Fibroblast of skin of scalp (primary cell): ENCODE measurements at places on chromosomes 4 and X.

DNA sequence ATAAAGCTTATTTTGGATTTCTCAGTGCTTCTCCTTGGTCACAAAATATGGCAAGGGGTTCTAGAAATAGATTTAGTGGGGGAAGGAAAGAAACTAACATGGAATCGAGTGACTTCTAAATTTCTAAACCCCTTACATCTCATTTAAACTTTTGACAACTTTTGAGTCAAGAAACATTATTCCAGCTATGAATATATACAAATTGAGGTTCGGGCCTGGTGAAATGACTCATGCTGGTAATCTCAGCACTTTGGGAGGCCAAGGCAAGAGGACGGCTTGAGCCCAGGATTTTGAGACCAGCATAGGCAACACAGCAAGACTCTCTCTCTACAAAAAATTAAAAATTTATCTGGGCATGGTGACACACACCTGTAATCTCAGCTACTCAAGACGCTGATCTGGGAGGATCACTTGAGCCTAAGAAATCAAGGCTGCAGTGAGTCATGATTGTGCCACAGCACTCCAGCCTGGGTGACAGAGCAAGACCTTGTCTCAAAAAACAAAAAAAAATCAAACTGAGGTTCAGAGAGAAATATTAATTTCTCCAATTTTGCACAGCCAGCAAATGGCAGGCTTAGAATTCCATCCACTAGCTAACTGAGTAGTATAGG lies 99.8 kb downstream of the ANXA3 start:
- no peak for DNase-seq

- DNase-seq, result peak; percentile 6
These were observed 3.8 kb downstream of the ZFX start for GRCh38 chrX:24153178-24153795.

- peak; percentile 41 for DNase-seq
These were observed 11.3 kb upstream of the DRP2 start for GRCh38 chrX:101208152-101208905.

DNA sequence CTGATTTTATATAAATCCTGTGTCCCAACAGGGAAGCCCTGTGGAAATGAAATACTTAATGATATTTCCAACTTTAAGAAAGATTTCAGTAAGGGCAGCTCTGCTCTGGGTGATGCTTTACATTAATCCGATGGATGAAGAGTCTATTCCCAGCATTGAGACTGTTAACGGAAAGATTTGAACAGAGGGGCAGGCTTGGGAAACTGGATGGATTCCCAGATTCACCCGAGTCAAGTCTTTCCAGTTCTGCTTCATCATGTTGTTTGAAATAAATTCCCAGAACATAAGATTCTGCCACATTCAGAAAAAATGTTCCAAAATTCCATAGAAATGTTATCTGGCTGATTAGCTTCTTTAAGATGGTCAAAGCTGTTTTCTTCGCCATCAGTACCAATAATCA lies 246.0 kb downstream of the FBXW7 start:
- DNase-seq, result no peak

GRCh38 chr4:11367371-11367770 lies 61.3 kb downstream of the HS3ST1 start:
- DNase-seq, result peak; percentile 63

GRCh38 chr4:10050261-10050661 lies 29.0 kb upstream of the SLC2A9 start:
- DNase-seq, result no peak

DNA sequence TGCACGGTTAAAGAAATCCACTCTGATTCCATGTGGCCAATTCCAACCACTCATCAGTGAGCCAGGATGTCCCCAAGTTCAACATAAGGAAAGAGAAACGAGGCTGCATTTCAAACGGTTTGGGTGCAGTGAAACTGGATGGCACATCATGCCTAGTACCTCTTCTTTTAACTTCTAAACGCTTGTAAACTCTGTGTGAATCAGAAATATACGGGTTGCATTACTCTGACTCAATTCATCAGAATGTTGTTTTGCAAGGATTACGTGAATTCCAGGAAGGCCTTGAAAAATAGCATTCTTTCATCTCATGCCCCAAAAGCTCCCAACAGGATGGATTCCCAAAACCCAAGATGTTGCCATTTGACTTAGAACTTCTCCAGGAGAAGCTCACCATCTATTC lies 270.4 kb downstream of the LDB2 start:
- peak; percentile 92 for DNase-seq

GRCh38 chr4:92236877-92237276 lies 66.9 kb upstream of the GRID2 start:
- DNase-seq, result peak; percentile 61

DNA sequence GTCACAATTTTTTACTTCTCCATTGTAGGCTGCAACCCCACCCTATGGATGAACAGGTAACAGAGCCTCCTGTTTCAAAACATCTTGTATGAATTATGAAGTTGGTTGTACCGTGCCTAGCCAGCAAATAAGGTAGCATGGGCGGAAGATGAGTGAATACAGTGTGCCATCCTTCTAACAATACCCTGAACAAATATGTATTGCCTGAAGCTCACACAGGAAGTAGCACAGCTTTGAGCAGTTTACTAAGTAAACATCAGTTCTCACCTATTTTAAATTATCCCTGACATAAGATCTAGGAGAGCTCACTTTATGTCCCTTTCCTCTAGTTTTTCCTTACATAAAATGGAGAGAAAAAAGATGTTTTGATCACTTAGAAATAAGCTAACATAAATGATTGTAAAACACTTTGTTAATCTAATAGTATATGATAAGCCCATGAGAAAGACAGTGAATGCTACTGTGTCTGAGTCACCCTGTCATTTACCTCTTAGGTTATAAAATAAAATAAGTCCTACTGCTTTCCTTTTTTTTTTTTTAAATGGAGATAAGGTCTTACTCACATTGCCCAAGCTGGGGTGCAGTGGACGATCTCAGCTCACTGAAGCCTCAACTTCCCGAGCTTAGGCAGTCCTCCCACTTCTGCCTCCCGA lies 36.6 kb downstream of the GRSF1 start:
- no peak for DNase-seq

DNA sequence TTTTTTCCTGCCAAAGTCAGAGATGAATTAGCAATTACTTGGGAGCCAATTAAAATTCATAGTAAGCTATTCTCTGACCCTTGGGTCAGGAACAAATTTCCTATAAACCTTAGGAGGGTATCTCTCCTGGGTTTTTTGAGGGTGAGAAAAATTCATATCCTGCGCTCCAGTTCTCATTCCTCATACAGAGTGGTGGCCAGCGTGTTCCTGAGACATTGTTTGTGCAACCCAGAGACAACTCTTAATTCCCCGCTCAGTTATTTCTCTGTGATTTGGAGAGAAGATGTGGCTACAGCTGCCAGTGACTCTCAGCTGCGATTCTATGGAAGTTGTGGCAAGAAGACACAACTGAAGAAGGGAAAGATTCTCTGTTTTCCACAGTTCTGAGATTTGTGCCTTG lies 37.9 kb upstream of the CBR4 start:
- DNase-seq, result no peak

DNA sequence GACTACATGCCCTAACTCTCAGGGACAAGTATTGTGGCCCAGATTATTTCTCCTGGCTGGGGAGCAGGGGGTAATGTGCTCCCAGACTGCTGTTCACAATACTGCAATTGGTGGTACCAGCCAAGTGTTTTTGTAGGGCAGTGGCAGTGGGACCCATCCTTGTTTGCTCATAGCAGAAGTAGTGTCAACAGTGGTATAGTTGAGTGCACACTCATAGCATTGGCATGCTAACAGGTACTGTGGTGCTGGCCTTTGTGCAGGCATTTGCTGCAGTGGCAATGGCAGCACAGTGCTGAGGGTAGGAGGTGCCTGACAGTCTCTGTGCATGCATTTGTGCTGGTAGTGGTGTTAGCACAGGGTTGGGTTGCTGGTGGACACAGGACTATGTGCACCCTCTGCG lies 995.0 kb downstream of the SH3BGRL start:
- DNase-seq, result no peak

- no peak for DNase-seq
These were observed 389.5 kb upstream of the GRID2 start for GRCh38 chr4:91914176-91914804.

DNA sequence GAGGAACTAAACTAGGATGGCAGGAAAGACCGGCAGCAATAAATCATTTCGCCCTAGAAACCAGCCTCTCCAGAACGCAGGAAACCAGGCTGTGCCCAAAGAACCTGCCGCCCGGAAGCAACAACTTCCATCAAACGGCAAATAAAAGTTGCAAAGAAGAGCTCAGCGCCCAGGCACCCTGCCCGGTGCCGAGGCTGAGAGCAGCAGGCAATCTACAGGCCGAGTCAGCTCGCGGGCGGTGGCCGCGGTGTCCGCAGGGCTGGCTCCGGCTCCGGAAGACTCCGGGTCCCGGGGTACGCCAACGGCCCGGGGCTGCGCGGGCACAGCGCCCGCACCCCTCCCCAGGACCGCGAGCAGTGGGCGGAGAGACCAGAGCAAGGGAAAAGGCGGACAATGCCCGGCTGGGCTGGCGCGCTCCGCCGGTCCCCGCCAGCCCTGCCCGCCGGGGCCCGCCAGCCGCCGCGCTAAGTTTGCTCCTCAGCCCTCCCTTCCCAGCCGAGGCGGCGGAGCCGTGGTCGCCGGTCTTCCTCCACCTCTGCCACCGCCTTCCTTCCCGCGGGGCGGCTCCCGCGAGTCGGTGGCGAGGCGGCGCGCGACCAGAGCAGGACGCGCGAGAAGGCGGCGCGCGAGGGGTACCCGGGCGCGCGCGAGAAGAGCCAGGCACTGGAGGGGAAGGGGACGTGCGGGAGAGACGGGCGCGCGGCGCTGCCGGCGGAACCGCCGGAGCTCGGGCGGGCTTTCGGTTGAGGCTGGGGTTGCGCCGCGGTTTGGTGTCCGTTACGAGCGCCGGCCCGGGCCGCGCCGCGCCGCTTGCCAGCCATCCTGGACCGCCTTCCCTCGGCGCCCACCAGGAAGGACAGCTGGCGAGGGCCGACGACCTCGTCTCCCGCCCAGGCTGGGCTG lies 733 bp downstream of the FRYL start:
- DNase-seq, result peak; percentile 71

GRCh38 chr4:102734116-102734515 lies 26.7 kb downstream of the MANBA start:
- DNase-seq, result no peak

- no peak for DNase-seq
These were observed 12.4 kb downstream of the SH3KBP1 start for GRCh38 chrX:19875050-19875431.

DNA sequence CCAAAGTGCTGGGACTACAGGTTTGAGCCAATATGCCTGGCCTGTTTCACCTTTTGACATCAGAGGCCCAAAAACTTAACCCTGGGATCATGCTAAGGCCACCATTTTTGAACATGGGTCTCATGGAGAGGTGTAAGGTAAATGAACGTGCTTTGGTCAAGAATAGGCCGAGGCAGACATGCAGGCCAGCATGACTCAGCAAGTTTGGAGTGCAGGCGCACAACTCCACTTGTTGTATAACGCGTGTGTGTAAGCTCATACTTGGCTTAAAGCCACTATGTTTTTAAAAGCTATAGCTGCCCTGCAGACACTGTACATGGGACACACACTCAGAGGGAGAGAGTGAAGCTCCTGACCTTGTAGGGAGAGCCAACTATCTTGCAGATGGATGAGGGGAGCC lies 43.8 kb upstream of the HPSE start:
- DNase-seq, result no peak

DNA sequence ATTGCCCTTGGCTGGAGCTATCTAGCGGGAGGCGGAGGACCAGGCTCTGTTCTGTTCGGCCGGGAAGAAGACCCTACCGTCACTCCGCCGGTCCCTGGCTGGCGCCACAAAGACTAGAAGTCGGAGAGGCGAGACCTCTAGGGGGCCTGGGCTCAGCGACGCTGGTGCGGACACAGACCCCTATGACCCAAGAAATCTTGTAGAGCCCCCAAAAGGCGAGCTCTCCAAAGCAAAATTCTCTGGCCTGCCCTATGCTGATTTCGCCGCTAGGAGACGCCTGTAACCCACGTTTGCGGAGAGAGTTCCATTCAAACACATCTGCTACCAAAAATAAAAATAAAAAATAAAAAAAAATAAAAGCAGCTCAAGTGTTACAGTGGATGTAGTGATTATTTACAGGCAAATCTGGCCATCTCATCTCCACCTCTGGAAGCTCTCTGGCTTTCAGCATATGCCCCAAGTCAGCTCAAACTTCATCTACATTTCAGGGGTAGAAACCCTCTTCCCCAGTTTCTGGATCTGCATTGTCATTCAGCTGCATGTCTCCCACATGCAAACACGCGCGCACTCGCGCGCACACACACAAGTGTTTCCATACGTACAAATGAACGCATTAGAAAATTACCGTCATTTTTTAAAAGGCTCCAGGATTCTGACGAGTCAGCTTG lies 2.4 kb upstream of the PCDH10 start:
- DNase-seq, result peak; percentile 57

DNA sequence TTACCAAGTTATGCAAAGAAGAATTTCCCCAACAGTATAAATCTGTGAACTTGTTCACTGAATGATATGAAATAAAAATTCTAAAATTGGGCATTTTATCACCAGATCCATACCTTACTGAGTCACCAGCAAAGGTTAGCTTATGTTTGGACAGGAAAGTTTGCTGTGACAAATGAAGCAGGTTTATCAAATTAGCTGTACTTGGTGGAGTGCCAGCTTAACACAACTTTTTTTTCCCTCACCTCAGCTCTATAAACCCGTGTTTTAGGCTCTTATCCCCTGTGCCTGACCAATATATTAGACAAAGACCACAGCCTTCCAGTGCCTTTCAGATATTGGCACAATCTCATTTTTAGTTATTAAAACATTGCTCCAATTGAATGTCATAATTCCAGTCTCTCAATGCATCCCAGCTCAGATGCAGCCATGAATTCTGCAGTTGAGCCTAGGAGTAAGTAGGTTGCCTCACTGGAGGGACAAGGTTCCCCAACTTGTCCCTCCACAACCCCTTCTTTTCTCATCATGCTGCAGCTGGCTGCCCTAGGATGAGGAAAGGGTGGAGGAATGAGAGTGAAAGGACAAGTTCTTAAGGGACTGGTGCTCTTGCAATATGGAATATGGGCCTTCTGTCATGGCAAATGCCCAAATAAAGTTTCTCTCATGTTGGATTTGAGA lies 27.0 kb upstream of the PDGFC start:
- DNase-seq, result no peak

DNA sequence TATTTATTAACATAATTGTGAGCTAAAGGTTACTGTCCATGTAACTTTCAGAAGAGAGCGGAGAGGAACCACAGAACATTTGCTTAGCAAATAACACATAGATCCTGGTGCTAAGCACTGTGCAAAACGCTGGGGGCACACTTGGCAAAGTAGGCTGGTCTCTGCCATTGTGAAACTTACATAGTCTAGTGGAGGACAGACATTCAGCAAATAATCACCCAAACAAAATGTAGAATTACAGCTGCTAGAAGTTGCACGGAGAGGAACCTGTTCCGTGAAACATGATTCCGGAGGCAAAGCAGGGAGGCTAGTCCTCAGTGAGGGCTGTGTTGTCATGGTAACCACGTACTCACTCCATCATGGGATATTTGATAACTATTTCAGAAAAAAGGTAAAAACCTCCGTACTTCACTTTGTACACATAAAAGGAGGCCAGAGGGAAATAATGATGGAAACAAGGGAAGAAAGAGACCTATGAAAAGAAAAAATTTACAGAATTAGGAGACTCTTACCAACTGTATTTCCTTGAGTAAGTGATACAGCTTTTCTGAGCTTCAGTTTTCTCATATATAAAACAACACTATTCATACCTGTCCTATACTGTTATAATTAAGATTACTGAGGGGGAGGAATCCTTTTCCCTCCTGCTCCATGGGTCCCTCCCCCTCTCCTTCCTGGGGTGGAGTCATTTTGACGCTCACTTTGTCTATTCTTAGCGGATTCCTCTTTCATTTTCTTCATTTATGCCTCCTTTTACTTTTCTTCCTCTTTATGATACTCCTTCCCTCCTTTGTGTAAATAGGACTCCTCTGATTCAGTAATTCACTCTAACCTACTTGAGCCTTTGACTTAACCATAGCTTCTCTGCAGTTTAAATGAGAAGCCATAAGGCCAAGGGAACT lies 825 bp upstream of the RASGEF1B start:
- DNase-seq, result peak; percentile 26
